Stimulated activated CD4-positive, alpha-beta T cell treated with anti-CD3 and anti-CD28 coated beads, Interleukin-15, amount 100 ng/mL, for 48 hours (primary cell): ENCODE measurements at places on chromosomes 11 and 22.

DNA sequence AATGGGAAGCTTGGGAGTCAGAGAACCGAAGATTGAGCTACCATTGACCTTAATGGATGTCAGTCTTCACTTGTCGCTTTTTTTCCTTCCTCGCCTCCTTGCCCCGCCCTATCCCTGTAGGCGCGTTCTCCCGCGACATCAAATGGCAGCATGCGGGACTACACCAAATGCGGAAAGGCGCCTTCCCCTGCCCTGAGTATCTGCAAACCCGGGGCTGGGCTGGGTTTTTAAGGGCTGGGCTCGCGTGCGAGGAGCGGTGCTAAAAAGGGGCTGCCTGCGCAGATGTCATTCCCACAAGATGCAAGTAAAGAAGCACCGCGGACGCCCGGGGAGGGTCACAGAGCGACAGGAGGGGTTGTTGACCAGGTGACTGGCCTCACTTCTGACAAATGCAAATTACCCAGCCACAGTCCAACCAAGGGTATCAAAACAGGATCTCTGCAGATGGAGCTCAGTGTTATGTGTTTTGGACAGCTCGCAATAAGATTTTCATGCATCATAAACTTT, 4.7 kb upstream of the FAM111B start:
- peak; percentile 56 for DNase-seq

- no peak for DNase-seq
Measured at GRCh38 chr11:69317401-69318092, 23.6 kb downstream of the MYEOV start.

DNA sequence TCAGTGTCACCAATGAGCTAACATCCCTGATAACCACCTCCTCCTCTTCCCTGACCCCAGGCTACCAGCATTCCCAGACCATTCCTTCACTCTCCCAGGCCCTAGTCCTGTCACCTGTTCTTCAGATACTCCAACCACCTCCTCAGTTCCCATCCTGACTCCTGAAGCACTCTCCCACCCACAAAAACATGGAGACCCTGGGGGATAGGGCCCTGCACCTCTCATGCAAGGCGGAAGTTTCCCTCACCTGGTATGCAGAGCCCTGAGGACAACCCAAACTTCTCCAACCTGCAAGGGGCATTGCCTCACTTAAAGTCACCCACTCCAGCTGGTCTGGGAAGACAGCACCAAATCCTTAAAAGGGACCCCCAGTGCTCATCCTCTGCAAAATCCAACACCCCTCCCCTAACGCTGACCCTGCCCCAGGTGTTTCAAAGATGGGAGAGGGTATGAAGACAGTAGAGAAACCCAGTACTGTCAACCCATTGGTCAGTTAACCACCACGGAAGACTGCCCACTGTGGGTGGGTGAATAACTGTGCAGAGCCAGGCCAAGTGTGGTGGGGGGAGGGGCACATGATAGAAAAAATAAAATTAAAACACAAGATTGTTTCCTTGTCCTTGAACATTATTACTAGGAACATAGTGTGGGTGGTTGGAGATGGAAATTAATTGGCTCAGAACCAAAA, 1.4 kb downstream of the TNKS1BP1 start:
- no peak for DNase-seq

DNA sequence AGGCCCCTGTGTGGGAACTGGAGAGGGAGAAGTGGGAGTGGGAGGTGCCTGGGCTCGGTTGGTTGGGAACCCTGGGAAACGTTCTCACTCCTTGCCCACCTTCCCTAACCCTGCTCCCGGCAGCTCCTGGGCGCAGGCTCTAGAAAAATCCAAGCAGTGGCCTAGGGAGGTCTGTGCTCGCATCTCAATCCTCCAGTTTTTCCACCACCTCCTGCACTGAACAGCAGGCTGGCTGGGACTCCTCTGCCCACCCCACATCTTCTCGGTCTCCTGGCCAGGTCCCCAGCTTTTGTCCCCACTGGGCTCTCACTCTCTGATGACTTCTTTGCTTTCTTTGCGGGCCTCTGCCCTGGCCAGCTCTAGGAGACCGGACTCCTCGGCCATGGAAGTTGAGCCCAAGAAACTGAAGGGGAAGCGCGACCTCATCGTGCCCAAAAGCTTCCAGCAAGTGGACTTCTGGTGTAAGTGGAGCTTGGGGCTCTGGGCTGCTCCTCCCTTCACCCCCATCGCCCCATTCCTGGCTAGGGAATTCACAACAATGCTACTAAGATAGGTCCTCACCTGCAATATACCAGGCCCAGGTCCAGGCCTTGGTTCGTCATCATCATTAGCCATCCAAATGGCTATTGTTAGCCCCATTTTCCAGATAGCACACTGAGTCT, 35.6 kb downstream of the PRDM11 start:
- DNase-seq, result no peak

DNA sequence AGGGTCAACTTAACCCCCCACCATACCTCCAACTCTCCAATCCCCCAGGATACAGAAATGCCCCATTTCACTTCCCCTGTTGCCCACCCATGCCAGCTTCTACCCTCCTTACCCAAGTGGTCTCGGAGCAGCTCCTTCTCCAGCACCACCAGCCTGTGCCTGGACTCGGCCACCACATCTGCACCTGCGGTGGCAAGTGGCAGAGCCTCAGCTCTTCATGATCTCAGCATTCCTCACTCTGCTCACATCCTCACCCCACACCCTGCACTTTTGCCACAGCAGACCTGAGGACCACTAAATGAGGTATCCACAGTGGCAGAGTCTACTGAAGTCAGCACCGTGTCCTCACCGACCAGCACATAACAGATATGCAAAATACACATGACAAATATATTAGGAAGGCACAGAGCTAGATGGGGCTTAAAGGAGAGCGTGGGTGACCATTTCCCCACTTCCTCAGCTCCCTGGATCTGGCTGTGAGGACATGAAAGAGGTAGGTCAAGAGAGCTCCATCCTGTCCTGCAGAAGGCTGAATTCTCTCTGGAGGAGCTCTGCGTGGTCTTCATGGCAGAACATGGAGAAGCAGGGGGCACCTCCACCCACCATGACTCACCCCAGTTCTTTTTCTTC, 9.7 kb downstream of the NHERF4 start:
- no peak for DNase-seq

DNA sequence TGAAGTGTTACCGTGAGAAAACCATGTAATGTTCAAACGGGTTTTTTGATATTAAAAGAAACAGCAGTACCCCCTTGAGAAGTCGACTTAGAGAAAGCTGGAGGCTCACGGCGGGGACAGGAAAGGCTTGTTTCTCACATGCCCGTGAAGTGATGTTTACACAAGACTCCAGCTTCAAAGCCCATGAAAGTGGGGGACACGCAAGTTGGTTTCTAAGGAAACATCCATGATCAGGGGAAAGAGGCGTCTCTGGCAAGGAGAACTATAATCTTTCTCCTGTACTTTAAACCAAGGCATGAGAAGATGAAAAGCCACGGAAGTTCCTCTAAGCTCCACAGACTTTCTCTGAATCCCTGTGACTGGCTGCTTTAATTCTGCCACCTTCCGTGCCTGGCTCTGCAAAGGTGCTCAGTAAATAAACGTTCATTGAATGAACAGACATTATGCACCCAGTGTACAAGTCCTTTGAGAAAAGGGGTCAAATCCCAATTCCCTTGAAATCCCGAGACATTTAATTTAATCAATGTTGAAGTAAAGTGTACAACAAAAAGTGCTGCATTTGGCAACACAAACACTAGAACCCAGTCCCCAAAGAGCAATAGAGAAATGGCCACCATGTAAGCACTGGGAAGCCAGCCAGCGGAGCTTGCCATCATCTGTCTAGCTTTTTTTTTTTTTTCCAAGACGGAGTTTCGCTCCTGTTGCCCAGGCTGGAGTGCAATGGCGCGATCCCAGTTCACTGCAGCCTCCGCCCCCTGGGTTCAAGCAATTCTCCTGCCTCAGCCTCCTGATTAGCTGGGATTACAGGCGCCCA, 58.7 kb downstream of the AHNAK start:
- no peak for DNase-seq

- DNase-seq, result peak; percentile 32
Measured at GRCh38 chr22:49827853-49828598, at the start of gene BRD1. TSS of gene BRD1 (minus strand) at chr22:49827873. CDS start at chr22:49824317, 3,556 bp downstream.

GRCh38 chr22:26197425-26197824, 28.2 kb downstream of the SEZ6L start:
- no peak for DNase-seq

GRCh38 chr22:35598396-35598710, 18.8 kb downstream of the MB start:
- no peak for DNase-seq

DNA sequence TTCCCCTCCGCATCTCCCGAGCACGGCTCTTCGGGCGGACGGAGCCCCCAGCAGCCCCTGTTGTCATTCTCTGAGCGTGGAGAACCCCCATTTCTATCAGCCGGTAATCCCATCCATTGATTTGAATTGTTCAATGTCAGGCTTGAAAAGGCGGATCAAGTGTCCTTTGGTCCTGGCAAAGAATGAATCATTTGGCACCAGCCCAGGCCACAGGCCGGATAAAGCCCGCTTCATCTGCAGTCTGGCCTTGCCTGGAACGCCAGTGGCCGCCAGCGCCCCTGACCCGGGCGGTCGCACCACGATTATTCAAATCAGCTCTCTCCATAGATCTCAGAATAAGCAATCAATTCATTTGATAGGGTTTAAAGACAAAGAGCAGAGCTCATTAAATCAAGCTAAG, 188.9 kb downstream of the BRD1 start:
- no peak for DNase-seq

DNA sequence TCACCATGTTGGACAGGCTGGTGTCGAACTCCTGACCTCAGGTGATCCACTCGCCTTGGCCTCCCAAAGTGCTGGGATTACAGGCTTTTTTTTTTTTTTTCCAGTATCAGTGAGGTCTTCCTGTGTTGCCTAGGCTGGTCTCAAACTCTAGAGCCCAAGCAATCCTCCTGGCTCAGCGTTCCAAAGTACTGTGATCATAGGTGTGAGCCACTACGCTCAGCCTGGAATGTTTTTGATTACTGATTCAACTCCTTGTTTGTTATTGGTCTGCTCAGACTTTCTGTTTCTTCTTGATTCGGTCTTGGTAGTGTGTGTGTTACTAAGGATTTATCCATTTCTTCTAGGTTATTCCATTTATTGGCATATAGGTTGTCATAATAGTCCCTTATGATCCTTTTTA, 31.3 kb downstream of the NAGA start:
- no peak for DNase-seq

DNA sequence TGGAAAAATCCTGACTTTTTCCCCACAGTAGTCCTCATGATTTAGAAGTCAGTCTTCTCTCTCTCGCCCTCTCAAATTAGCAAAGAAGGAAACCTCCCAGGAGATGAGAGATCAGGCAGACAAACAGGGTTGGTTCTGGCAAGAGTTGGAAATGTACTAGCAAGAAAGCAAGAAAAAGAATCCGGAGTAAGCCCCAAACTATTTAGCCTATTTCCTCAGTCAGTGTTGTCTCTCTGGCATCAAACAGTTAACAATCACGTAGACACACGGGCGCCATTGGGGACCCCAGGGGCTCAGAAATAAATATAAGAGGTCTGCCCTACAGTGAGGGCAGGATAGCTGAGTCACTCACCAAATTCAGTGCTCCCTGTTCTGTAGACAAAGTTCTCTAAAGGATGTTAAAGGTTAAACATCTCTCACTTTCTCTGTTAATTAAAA, 4.7 kb downstream of the C11orf52 start:
- DNase-seq, result no peak

- no peak for DNase-seq
Measured at GRCh38 chr22:33427461-33427860, 369.3 kb upstream of the SYN3 start.

GRCh38 chr11:104531075-104531474, 367.1 kb upstream of the PDGFD start:
- DNase-seq, result no peak

DNA sequence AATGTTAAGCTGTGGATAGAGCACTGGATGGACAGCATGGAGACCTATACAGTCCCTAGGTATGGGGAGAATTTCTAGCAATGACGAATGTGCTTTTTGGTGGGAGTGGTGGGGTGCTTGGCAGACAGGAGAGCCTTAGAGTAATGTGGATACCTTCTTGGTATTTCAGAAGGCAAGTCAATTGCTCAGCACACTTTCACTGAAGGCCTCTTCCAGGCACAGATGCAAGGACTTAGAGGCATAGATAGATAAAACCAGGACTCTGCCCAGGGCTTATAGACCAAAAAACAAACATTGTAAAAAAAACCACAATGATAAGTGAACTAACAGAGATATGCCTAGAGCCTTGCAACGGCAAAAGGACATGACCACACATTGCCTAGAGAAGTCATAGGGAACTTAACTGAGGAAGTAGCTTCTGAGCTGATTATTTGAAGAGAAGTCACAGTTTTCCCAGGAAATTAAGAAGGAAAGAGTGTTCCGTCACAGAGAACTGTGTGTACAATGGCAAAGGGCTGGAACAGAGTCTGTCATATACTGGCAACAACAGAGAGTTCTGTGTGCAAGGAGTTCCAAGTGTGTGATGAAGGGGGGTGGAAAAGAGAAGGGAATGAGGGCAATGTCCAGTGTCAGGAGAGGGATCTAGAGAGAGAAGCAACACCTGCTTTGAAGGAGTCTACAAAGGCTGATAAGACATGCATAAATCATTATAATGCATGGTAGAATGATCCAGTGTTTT, 65.9 kb upstream of the PICALM start:
- DNase-seq, result no peak

DNA sequence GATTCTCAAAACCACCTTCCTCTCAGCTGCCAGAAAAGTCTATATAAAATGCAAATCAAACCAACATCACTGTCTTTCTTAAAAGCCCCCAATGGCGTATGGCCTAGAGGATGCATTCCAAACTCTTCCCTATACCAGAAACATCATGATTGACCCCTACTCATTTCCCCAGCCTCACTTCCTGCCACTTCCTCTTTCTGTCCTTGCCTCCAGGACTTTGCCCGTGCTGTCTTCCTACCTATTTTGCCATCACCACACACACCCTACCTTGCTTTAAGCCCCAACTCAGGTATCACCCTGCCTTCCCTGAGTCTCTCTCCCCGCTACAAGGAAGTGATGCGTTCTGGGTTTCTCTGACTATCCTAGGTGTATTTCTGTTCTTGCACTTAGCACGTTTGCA, 8.1 kb downstream of the POU2AF2 start:
- no peak for DNase-seq
